Body of pancreas (tissue), 4 donors: ENCODE measurements at places on chromosomes 1 and 21. TPM values are rescaled to one million over a fixed set of nuclear protein-coding genes. Genes with fewer than 3 reads are reported as not detected.
A peak's percentile ranks its signal among the peaks of the same experiment; 100 is the strongest.

GRCh38 chr21:41750532-41751151 lies 16.2 kb downstream of the RIPK4 start:
- no peaks in the 10 kb centered on the region for H3K36me3 ChIP-seq
- H3K4me3 ChIP-seq = no peak overlapping the region
- peaks cover 37% of the 10 kb centered on the region for H3K4me1 ChIP-seq
- no peak overlapping the region for H3K27ac ChIP-seq
- no peaks in the 10 kb centered on the region for H3K27me3 ChIP-seq

- H3K4me1 ChIP-seq = peaks cover 5% of the 10 kb centered on the region
- H3K27ac ChIP-seq = no peak overlapping the region
- H3K4me3 ChIP-seq = no peak overlapping the region
- H3K36me3 ChIP-seq = no peaks in the 10 kb centered on the region
- DNase-seq = no peak
Observed at GRCh38 chr1:32276032-32276782, 15.7 kb upstream of the HDAC1 start.

DNA sequence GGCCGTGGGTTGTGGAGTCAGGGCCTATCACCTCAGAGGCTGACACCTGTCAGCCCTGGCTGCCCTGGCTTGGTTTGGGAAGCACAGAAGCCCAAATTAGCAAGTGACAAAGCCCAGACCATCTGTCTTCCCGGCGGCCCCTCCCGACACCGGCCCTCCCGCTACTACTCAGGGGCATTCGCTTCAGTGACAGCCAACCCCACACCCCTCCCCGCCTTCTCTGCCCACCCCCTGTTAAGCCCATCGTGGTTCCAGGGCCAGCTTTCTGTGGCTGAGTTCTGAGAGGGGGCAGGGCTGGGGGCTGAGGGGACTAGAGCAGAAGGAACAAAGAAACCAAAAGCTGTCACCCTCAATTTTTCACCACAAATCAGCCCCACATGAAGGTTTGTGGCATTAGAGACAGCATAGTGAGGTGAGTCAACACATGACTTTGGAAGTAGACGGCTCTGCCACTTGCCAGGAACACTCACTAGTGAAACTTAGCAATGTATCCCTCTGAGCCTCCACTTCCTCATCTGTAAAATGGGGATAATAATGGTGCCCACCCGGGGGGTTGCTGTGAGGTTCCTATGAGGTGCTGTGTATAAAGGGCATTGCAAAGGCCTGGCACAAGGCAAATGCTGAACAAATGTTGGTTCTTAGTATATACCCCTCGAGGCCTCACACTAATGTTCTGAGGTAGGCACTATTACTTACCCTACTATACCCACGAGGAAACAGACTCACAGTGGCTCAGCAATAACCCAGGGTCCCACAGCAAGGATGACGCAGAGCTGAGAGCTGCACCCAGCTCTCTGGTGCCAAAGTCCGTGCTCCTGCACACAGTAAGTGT lies 5.2 kb upstream of the TNNI1 start:
- H3K4me3 ChIP-seq = no peak overlapping the region
- peaks cover 11% of the 10 kb centered on the region for H3K4me1 ChIP-seq
- DNase-seq = no peak
- H3K27me3 ChIP-seq = no peaks in the 10 kb centered on the region
- H3K36me3 ChIP-seq = no peaks in the 10 kb centered on the region

DNA sequence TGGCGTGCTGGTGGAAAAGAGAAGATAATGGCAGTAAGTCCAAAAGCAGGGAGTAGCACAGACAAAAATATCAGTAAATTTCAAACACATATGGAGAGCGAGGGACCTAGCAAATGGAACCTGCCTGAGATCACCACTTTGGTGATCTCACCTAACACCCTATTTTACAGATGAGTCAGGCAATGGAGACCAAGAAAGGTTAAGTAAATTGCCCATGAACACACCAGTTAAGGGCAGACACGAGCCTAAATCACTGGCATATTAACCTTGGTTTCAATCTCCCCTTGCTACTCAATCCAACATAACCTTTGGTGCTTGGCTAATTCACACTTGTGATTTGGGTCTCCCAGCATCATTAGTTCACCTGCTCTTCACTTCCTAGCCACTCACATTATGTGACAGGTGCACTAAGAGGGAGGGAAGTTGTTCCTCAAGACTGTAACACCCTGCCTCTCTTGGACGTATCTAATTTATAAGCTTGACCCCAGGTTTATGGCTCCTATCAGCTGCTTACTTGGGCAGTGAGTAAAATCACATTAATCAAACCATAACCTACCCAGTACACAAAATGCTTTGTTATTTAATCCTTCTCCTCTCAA lies 11.5 kb downstream of the ZNF697 start:
- H3K36me3 ChIP-seq = no peaks in the 10 kb centered on the region
- no peak for DNase-seq
- no peak overlapping the region for H3K4me3 ChIP-seq
- H3K27me3 ChIP-seq = no peaks in the 10 kb centered on the region

- no peaks in the 10 kb centered on the region for H3K4me1 ChIP-seq
- no peak for DNase-seq
- H3K27me3 ChIP-seq = no peaks in the 10 kb centered on the region
- no peak overlapping the region for H3K27ac ChIP-seq
- no peak overlapping the region for H3K4me3 ChIP-seq
- H3K36me3 ChIP-seq = no peaks in the 10 kb centered on the region
Observed at GRCh38 chr21:43373362-43374227, 53.3 kb downstream of the SIK1 start.

GRCh38 chr1:17233675-17234320 lies 15.1 kb upstream of the PADI3 start:
- H3K27me3 ChIP-seq = no peaks in the 10 kb centered on the region
- H3K4me3 ChIP-seq = no peak overlapping the region
- DNase-seq = peak; percentile 96
- peak overlapping the region; percentile 44 for H3K27ac ChIP-seq

DNA sequence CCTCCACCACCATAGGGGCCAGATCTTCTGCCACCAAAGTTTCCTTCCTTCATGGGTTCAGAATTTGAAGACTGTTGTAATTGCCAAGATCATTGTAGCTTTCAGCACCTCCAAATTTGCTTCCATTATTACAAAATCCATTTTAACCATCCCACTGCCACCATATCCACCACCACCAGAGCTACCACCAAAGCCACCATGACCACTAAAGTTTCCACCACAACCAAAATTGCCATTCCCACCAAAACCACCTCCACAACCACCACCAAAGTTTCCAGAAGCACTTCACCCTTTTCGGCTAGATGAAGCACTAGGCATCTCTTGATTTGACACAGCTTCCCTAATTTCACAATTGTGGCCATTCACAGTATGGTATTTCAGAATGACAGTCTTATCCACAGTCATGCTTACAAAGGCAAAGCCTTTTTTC lies 45.2 kb downstream of the SLC30A7 start:
- peaks cover 3% of the 10 kb centered on the region for H3K36me3 ChIP-seq
- H3K4me1 ChIP-seq = no peaks in the 10 kb centered on the region
- H3K27me3 ChIP-seq = no peaks in the 10 kb centered on the region
- no peak overlapping the region for H3K4me3 ChIP-seq

DNA sequence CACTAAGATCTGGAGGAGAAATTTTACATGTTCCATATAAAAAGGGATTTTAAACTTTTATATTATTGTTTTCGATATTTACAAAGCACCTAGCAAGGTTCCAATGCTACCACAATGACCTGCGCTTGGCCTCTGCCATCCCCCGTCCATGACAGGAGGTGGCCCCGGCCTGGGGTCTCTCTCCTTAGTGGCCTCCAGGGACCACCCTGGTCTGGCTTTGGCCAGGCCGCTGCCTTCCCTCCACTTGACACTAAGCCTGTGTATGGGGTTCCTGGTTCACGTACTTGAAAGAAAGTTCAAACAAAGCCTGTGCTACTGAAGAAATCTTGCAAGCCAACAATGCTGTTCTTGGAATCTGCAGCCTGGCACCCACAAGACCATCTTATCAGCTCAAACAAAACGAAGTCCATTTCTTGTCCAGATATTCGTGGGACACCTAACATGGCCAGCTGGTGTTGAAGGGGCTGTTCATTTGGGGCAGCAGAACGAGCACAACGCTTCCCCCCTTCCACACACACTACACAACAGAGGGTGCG lies 12.8 kb downstream of the PRDM15 start:
- H3K4me1 ChIP-seq = peaks cover 22% of the 10 kb centered on the region
- H3K36me3 ChIP-seq = no peaks in the 10 kb centered on the region
- H3K27ac ChIP-seq = peak overlapping the region; percentile 30
- peak; percentile 53 for DNase-seq
- H3K4me3 ChIP-seq = no peak overlapping the region

GRCh38 chr21:38349111-38349746 lies 92.4 kb downstream of the KCNJ15 start:
- H3K27ac ChIP-seq = no peak overlapping the region
- H3K36me3 ChIP-seq = no peaks in the 10 kb centered on the region
- no peaks in the 10 kb centered on the region for H3K4me1 ChIP-seq
- H3K4me3 ChIP-seq = no peak overlapping the region
- no peaks in the 10 kb centered on the region for H3K27me3 ChIP-seq

GRCh38 chr1:226046240-226046639 lies 16.3 kb upstream of the H3-3A start:
- no peak overlapping the region for H3K27ac ChIP-seq
- no peak overlapping the region for H3K4me3 ChIP-seq
- no peaks in the 10 kb centered on the region for H3K27me3 ChIP-seq
- no peak for DNase-seq
- peaks cover 5% of the 10 kb centered on the region for H3K4me1 ChIP-seq

DNA sequence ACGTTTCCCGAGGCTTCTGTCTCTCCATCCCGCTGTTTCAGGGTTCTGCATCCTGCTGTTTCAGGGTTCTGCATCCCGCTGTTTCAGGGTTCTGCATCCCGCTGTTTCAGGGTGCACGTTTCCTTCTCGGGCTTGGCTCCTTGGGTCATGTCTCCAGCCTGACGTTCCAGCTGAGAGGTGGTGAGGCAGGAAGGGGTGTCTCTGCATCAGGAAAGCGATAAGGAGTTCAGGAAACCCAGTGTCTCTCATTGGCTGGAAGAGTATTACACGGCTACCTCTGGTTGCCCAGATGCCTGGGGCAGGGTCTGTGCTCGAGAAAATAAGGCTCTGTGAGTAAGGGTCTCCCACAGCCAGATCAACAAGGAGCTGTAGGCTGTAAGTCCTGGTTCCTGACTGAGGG lies 21.1 kb downstream of the ADARB1 start:
- no peak for DNase-seq
- H3K36me3 ChIP-seq = no peaks in the 10 kb centered on the region
- no peaks in the 10 kb centered on the region for H3K27me3 ChIP-seq
- H3K4me1 ChIP-seq = peaks cover 6% of the 10 kb centered on the region
- no peak overlapping the region for H3K4me3 ChIP-seq
- H3K27ac ChIP-seq = no peak overlapping the region

DNA sequence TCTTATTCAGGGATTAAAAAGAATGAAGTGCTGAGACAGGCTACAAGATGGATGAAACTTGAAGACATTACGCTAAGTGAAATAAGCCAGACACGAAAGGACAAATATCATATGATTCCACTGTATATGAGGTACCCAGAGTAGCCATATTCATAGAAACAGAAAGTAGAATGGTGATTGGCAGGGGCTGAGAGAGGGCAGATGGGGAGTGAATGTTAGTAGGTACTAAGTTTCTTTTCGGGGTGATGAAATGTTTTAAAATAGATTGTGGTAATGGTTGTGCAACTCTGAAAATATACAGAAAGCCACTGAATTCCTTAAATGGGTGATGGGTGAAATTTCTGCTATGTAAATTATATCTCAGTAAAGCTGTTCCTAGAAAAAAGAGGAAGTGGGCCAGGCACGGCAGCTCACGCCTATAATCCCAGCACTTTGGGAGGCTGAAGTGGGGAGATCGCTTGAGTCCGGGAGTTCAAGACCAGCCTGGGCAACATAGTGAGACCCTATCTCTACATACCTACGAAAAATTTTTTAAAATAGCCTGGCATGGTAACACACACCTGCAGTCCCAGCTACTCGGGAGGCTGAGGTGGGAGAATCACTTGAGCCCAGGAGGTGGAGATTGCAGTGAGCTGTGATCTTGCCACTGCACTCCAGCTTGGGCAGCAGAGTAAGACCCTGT lies 15.9 kb downstream of the SLC27A3 start:
- H3K36me3 ChIP-seq = no peaks in the 10 kb centered on the region
- H3K4me1 ChIP-seq = peaks cover 15% of the 10 kb centered on the region
- peak overlapping the region; percentile 71 for H3K27ac ChIP-seq
- DNase-seq = no peak
- no peaks in the 10 kb centered on the region for H3K27me3 ChIP-seq

- H3K36me3 ChIP-seq = no peaks in the 10 kb centered on the region
- H3K27ac ChIP-seq = no peak overlapping the region
- H3K4me3 ChIP-seq = no peak overlapping the region
- no peaks in the 10 kb centered on the region for H3K27me3 ChIP-seq
- peak; percentile 37 for DNase-seq
Observed at GRCh38 chr1:153277852-153278251, 18.4 kb downstream of the LORICRIN start.

DNA sequence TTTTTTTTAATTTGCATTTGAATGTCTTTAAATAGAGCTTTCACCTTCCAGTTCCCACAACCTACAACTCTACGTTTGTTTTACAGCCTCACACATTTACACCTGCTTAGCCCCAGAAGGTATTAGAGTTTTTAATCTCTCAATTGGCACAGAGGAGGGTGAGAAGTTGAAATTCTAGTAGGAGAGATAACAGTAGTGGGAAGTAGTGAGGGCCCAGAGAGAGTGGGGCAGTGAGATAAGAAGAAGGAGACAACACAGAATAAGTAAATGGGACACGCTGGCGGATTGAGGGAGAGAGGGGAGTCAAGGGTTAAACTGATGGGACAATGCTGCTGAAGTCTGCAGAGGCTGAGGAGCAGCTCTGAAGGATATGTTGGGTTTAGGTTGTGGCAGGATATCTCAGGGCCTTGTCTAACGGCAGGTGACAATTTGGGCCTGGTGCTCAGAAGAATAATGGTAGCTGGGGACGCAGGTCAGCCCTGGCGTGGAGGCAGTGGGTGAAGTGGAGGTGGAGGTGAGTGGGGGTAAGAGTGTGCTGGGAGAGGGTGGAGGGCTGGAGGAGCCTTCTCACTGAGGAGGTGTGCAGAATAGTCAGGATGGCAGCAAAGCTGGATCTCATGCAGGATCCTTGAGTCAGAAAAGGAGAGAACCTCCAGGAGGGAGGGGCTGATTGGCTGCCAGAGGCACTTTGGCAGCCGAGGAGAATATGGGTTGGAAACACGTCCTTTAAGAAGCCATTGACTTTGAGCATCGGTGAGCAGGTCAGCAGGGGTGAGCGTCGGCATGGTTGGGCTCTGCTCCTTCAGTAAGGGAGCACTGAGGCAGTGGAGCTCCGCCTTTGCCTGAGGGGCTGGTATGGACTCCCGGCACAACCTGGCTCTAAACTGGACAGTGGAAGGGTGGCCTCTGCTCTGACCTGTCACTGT lies 72.9 kb downstream of the SYT6 start:
- no peak overlapping the region for H3K4me3 ChIP-seq
- no peak for DNase-seq
- no peaks in the 10 kb centered on the region for H3K27me3 ChIP-seq
- no peak overlapping the region for H3K27ac ChIP-seq
- H3K36me3 ChIP-seq = no peaks in the 10 kb centered on the region

DPT gene
- 57.1 TPM for total RNA-seq

WDR64 gene
- not detected for total RNA-seq

F13B gene
- not detected for total RNA-seq

CCDC181 gene
- 8.2 TPM for total RNA-seq

IGSF9 gene
- total RNA-seq = 4.9 TPM
